ENCODE measurements at places on chromosomes 5 and 9.

DNA sequence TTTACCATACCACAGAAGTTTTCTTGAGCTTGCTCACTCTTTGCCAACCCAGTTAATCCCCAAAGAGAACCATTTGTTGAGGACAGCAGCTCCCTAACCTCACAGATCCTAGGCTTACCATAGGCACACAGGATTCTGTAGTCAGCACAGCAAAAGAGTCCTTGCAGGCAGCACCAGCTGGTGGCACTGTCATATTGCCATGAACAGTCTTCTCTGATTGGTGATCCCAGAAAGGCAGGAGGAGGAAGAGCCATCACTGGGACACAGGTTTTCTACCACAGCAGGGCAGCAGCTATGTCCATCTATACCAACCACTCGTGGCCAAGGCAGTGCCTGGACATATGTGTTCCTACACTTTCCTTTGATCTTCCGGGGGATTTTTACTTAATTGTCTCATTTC, 297.1 kb upstream of the CD180 start:
- DNase-seq = no peak

- no peak for DNase-seq
These were observed 11.9 kb upstream of the GM2A start for GRCh38 chr5:151240924-151241635.

GRCh38 chr9:80605793-80606192, 1034.0 kb downstream of the TLE4 start:
- DNase-seq = peak; percentile 1

DNA sequence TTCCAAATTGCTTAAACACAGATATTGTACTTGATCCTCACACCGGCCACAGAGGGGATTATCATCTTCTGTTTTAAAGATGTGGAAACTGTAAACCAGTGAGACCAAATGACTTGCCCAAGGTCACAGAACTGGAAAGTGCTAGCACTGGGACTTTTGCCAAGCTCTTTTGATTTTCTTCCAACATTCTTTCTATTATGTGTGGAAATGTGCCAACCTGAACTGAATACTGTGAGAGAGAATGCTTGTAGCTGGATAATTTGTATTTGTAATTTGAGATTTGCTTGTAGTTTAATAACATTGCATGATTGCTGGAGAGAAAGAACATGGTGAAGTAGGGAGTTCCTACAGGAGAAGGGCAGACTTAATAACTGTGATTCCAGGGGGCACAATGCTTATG, 977.9 kb upstream of the NUDT12 start:
- DNase-seq = peak; percentile 24

- DNase-seq = no peak
These were observed 61.3 kb downstream of the WDR36 start for GRCh38 chr5:111153483-111153882.

DNA sequence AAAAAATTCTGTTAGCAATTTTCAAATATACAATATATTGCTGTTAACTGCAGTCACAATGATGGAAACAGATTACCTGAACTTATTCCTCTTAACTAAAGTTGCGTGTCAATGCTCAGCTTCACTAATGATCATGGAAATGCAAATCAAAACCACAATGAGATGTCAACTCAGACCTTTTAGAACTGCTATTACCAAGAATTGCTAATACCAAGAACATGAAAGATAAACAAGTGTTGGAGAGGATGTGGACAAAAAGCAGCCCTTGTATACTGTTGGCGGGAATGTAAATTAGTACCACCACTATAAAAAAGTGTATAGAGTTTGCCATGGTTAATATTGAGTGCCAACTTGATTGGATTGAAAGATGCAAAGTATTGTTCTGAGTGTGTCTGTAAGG, 1409.7 kb upstream of the CDH18 start:
- DNase-seq = no peak

DNA sequence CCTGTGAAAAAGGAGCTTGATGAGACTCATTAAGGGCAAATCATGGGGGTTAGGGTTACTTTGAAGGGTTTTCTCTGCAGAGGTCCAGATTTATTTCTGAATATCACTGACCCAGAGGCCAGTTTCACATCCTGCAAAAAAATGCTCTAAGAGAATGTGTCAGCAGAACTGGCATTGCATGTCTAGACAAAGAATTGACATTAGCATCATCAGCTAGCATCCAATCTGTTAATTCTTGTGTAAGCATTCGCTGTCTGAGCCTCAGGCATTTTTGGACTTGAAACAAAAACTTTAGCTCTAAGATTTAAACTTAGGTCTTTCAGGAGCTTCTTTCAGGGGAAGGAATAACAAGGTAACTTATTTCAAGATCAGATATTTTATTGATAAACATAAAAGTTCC, 187.9 kb upstream of the ELL2 start:
- DNase-seq = no peak

- DNase-seq = no peak
These were observed 91.5 kb upstream of the CDKN2B start for GRCh38 chr9:22100626-22101025.

- no peak for DNase-seq
These were observed 36.3 kb upstream of the GFPT2 start for GRCh38 chr5:180389252-180390101.

DNA sequence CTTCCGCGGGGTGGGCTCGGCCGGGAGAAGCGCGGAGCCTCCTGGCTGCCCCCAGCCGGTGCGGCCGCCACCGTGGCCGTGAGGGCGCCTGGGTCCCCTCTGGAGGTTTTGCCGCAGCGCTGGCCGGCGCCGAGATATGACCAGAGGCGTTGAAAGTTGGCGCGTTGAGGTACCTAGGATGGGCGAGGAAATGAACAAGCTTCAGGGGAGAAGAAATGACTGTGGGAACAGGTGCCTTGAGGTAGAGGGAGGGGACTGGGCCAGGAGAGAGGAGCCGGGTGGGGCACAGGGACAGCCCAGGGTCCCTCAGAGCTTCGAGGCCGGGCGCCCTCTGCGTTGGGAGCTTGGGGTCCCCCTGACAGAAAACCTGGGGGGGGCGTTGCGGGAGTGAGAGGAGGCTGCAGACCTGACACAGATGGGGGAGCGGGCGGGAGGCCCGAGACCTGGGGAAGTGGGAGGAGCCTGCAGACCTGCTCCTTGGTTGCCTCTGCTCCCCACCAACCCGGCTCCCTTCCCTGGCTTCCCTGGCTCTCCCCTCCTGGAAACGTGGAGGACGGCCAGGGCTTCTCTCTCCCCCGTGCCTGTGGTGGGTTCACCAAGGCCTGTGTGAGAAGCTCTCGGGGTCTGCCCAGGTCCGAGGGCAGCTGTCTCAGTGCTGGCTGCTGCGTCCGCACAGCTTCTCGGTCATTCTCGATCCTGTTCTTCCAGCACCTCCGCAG, 14.2 kb downstream of the RABL6 start:
- no peak for DNase-seq

GRCh38 chr5:110086658-110087388, 397.1 kb downstream of the MAN2A1 start:
- peak; percentile 91 for DNase-seq

GRCh38 chr9:15150939-15151338, 156.1 kb downstream of the TTC39B start:
- DNase-seq = no peak

GRCh38 chr5:116492776-116493175, 81.8 kb downstream of the SEMA6A start:
- DNase-seq = no peak

- no peak for DNase-seq
These were observed 20.8 kb upstream of the FCN1 start for GRCh38 chr9:134938346-134939079.

DNA sequence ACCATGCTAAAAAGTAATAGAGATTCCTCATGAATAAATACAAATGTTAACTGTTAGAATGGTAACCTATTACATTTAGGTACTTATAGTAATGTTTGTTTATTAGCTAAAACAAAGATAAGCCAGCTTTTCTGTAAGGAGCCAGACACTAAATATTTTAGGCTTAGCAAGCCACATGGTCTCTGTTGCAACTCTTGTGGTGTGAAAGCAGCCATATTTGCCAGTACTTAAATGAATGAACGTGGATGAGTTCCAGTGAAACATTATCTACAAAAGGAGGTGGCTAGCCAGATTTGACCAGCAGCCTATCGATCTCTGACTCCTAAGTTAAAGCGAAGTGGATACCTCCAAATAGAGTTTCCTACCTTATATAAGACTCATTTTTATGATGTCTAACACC, 331.6 kb downstream of the CDH12 start:
- no peak for DNase-seq

DNA sequence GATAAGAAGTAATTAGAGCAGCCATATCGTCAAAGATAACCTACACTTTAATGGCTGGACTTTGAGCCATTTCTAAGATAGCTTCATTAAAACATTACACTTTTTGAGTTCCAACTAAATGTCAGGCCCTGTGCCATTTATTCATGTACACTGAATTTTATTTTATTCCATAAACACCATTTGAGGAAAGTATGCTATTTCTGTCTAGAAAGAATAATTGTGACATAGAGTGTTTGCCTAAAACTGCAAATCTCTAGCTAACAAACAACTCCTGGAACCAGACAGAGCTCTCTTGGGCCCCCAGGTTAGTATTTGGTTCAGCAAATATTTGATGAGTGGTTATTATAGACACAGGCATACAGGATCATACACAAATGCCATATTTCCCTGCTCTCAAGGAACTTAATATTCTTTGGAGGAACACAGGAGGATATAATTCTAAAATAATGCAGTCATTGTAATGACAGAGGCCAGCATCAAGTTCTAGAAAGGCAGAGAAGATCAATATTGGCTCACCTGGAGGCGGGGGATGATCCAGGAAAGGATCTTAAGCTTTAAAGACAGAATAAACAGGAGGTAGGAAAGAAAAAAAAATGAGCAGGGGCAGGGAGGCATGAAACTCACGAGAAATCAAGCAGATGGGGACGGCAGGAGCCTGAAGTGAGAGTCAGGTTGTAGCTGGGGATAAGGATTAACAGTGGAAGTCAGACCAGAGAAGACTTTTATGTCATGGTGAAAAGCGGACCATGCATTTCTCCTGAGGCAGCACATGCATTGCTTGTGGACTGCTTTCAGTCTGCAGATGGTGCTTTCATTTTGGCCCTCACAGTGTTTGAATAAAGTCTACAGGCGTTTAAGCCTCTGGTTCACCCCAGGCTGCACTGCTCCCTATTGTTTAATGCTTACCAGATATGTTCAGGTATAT, 127.7 kb downstream of the GCNT1 start:
- DNase-seq = no peak

GRCh38 chr5:168062239-168062638, 229.2 kb upstream of the WWC1 start:
- DNase-seq = no peak

- DNase-seq = no peak
These were observed 41.4 kb upstream of the CTNNA1 start for GRCh38 chr5:138711811-138712210.

GRCh38 chr5:186091-187041, 4.9 kb upstream of the LRRC14B start:
- DNase-seq = no peak

DNA sequence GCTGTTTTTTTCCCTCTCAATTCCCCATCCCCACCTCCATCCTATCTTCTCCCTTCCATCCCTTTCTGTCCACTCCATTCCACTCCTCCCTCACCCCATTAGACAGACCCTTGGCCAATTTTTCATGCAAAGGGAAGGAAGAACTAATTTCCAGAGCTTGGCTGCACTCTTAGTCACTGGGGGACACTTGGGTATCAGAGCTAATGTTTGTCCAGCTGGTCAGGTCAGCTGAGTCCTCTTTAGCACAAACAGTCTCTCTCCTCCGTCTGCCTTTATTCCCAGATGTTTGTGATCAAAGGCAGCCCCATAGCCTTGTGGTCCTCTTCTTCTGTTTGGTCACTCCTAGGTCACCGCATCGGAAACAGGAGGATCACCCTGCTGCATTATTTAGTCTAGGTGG, 148.5 kb downstream of the NMUR2 start:
- no peak for DNase-seq

GRCh38 chr5:5783021-5783420, 360.5 kb downstream of the ICE1 start:
- no peak for DNase-seq

DNA sequence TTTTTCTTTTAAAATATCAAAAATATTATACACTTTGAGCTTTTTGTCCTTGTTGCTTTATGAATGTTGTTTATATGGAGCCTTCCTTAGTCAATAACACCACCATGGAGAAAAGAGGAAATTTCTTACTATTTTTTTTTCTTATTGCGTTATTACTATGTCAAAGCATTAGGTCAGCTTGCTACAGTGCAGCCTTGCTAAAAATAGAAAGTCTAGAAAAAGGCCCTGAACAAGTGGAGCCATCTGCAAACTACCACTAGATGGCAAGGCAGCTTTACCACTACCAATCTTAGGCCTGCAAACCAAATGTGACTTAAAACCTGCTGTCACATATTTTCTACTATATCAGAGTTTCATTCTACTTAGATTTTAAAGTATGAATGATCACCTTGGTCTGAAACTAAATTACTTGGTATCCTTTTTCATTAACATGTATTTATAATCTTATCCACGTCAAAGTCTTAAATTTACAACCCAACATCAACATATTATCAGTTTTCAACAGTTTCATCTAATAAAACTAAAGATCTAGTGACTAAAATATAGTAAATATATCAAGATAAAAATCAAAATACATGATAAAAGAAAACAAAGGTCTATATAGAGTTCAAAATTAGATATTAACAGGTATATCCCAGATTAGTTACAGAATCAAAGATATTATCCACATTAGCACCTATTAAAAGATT, 113.1 kb upstream of the ACOT12 start:
- peak; percentile 47 for DNase-seq

- no peak for DNase-seq
These were observed 40.0 kb upstream of the ERBIN start for GRCh38 chr5:65886387-65886786.

- DNase-seq = no peak
These were observed 47.0 kb downstream of the RXRA start for GRCh38 chr9:134373269-134373668.

- no peak for DNase-seq
These were observed 651 bp downstream of the HRH2 start for GRCh38 chr5:175658299-175659145.

- DNase-seq = no peak
These were observed 18.4 kb downstream of the FAM219A start for GRCh38 chr9:34440017-34440416.

DNA sequence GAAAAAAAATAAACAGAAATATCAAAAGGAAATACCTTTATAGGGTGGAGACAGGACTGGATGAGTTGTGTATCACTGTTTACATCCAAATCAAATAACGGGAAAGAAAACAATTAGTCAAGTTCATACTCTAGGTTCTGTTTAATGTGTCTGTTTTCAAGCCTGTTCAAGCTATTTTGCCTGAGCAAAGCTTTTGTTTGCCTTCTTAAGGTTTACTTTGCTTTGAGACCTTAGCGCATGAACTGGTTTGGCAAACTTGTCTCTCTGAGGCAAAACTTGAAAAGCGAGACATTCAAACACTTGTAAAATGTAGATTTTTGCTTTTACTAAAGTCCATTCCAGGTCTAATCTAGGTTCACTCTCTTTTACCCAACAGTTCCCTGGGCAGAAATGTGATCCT, 174.1 kb upstream of the RFX3 start:
- no peak for DNase-seq

DNA sequence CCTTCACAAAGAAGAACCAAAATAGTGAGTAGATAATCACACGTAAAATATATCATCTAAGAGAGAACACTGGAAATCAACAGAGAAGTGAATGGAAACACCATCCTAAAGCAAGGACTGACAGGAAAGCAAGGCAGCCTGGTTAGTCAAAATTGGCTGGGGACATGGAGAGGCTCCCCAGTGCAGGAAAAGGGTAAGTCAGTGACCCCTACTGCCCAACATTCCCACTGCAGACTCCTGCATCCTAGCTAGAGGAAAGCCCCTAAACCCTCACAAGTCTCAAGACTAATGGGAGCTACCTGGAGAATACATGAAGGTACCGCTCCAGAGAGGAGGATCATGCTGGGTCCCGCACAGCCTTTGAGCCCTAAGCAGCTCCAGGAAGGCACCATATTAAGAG, 60.1 kb downstream of the ZDHHC21 start:
- DNase-seq = no peak
